GM12892 (cell line): ENCODE measurements at places on chromosomes 7 and 10.
A peak's percentile ranks its signal among the peaks of the same experiment; 100 is the strongest.

GRCh38 chr7:27150568-27151340 lies 1.6 kb downstream of the HOXA3 start:
- peak; percentile 82 for DNase-seq

- no peak for DNase-seq
These were observed 539.6 kb downstream of the CNTNAP2 start for GRCh38 chr7:146655928-146656797.

- DNase-seq: no peak
These were observed 61.7 kb downstream of the SH2D4B start for GRCh38 chr10:80599424-80599847.

- DNase-seq: no peak
These were observed 199.8 kb downstream of the ZNF365 start for GRCh38 chr10:62573929-62574328.

GRCh38 chr10:77756319-77757232 lies 119.0 kb upstream of the KCNMA1 start:
- DNase-seq: no peak

DNA sequence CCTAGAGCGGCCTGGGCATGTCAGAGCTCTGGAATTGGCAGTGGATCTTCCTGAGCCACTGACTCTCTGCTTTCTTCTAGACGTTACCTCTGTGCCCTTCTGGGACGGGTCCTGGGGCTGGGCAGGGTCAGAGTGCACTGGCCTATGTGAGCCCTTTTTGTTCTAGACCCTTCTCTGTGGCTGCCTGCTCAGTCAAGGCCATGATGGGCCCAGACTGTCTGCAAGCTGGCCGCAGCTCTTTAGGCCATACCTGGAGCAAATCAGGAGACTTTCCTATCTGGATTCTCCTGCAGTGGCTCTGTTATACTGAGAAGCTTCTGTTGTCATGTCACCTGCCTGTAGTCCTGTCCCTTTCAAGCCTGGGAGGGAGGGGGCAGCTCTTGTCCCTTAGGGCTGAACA lies 70.1 kb downstream of the ADCY1 start:
- DNase-seq: no peak

DNA sequence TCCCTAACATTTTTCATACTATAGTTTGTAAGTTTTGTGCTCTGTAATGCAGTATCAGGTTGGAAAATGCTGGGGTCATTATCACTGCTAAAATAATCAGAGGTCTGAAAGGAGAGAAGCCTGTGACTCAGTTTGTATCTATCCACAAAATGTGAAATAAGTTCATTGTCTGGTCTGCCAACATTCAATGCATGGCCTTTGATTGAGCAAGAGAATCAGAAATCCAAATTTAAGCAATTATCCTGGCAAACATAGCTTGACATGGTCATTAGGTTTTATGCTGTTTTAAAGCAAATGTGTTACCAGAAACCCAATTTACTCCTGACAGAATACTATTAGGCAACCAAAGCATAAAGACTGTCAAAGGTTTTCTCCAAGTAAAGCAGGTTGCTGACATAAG lies 709.7 kb upstream of the SEMA3D start:
- no peak for DNase-seq

GRCh38 chr7:103394566-103394965 lies 47.1 kb downstream of the PSMC2 start:
- DNase-seq: no peak
